ENCODE measurements at places on chromosomes 11 and 22.

GRCh38 chr11:2752204-2752770 lies 52.5 kb upstream of the KCNQ1OT1 start:
- DNase-seq, result no peak

GRCh38 chr11:69573761-69574607 lies 67.0 kb upstream of the CCND1 start:
- no peak for DNase-seq

DNA sequence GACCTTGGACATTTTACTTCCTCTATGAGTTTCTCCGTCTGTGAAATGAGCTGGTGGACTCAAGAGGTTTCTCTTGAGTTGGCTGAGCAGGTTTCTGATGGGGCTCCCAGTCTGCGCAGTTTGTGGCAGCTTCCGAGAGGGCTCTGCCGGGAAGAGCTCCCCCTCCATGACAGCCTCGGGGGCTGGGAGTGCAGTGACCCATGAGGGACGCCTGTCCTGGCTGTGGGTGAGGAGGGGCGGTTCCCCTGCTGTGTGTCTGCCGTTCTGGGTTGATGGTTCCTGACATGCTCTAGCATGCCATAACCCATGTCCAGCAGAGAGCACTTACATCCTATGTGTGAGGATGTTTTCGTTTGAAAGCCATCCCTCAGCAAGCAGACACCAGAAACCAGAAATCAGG lies 14.8 kb downstream of the CSF2RB start:
- DNase-seq, result no peak

DNA sequence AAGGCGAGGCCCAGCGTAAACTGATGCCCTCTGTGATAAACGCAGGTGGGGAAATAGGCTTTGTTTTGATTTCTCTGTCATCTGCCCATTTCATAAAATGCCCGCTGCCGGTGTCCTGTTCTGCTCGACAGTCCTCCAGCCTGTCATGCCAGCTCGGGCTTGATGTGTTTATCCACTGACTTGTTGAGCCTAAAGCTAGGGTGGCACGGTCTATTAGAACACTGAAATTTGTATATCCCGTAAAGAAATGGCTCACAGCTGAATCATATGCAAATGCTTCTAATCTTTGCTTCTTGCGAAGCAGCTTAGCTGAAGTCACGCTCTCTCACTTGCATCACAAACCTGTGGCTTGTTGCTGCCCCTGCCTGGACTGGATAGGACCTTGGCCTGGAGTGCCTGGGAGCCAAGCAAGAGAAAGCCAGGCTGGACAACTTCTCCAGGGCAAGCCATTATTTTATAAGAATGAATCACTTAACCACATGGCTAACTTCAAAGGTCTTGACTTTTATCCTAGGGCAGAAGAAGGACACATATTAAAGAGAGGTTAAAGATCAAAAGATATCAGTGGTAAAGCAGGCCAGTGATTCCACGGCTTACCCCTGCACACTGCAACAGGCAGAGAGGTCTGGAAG lies 33.1 kb downstream of the EHF start:
- DNase-seq, result peak; percentile 47

DNA sequence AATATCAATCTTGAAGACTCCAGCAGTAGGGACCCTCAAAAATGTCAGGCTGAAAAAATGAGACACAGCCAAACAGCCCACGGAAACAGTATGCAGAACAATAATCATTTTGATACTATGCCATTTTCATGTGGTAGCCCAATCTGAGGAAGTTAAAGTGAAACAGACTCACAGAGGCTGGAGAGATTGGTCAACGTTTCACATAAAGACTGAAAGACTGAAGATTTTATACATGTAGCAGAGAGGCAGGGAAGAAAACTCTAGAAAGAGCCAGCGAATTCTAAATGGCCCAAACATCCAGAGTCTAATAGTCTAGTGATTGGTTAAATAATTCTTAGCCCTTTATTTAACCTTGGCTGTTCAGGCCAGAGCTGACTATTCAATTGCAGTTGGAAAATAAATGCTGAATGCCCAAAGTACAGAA lies 49.4 kb downstream of the MAML2 start:
- no peak for DNase-seq

DNA sequence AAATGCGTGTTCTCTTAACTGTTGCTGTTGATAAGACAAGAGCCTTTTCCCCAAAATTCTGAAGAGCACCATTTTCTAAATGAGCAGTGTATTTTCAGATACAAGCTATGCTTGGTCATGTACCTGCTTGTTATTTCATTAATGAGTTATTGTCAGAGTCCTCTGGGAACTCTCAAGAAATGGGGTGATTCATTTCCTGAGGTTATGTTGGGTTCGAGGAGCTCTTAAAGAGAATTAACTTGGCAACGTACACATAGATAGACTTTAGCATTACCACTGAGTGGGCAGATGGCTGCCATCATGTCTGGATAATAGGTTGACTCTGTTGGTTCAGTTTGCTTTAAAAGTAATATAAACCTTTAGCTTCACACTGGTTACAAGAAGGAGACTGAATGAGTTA lies 87.9 kb upstream of the SORL1-AS1 start:
- DNase-seq, result no peak

DNA sequence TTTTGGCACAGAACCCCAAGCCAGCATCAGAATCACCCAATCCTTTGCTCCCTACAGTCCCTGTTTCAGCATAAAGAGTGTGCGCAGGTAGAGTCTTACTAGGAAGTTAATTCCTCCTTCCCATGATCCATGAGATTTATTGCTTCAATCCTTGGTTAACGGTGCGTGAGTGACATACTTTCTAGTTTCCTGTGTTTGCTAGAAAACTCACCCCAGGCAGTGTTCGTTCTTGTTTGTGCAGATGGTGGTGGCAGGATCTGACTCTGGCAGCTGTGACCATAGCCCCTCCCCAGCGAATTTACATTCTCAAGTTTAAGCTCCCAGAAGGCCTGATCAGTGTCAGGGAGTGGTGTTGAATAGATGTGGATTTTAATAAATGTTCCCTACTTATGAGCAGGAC lies 106.7 kb upstream of the CCT8L2 start:
- DNase-seq, result no peak

DNA sequence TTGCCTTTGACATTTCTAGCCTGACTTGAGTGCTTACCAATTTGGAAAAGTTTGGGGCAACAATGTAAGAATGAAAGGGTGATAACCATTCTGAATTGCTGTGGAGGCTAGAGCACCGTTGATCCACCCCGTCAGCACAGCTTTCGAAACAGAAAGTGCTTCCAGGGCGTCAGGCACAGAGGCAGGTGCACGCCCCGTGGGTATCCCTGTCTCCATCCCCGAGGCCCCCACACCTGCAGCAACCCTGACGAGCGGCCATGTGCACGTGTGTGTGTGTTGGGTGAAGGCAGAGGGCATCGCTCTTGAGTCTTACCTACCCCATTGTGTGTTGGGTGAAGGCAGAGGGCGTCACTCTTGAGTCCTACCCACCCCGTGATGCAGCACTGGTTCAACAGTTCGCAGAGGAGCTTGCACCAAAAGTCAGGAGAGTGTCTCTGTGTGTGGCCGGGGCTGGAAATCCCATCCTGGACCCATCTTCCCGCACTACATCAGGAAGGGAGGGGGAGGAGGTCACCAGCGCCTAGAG lies 404.5 kb downstream of the BRD1 start:
- DNase-seq, result no peak

DNA sequence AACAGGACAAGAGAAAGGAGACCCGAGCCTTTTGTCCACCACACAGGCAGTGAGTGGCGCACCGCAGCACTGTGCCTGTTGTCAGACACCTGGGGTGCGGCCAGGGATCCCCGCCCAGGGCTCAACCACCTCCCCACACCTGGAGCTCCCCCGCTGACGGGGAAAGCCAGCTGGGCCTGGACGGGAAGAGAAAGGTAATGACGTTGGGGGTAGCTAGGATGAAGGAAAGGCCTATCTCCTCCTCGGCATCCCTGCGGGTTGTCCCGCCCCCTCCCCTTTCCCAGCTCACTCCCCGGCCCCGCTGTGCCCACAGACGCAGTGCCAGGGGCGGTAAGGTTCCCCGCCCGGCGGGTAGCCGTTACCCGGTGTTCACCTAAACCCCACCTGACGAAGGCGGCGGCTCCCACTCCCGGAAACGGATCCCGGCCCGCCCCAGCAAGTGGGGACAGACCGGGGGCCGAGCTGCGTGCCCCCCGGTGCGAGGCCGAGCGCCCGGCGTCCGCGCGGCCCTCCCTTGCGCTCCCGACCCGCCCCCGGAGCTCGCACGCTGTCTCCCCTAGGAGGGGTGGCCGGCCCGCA lies 495 bp downstream of the HYOU1 start:
- DNase-seq, result no peak

DNA sequence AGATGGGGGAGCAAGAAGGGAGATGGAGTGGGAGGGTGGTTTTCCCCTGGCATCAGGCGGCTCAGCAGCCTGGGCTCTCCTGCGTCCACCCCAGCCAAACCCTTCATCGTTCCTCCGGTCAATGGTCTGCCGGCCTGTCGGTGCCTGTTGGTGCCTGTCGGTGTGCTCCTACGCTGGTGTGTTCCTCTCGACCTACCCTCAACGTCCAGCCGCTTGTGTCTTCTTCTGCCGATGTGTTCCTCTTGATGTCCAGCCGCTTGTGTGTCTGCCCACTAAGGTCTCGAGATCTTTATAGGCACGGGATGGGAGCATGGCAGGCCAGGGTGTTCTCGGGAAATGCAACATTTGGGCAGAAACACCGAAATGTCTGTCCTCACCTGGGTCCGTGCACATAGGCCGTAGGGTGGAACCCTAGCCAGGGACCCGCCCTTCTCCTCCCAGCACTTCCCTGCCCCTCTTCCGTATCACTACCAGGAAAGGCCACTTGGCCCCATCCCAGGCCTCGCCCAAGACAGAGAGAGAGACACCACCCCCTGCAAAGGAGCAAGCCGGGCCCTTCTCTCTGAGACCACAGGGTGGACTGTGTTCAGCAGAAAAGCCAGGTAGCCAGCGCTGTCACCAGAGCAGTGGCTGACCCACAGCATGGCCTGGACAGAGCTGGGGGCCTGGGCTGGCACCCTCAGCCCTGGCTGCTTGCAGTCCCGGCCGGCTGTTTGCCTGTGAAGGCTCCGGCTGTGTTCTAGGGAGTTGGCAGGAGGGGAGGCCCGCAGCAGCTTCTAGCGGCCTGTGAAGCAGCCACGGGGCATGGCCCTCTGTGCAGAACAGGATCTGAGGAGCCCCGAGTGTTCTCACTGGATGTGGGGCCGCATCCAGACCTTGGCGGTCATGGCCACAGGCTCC lies 61.6 kb upstream of the KCNQ1OT1 start:
- no peak for DNase-seq

DNA sequence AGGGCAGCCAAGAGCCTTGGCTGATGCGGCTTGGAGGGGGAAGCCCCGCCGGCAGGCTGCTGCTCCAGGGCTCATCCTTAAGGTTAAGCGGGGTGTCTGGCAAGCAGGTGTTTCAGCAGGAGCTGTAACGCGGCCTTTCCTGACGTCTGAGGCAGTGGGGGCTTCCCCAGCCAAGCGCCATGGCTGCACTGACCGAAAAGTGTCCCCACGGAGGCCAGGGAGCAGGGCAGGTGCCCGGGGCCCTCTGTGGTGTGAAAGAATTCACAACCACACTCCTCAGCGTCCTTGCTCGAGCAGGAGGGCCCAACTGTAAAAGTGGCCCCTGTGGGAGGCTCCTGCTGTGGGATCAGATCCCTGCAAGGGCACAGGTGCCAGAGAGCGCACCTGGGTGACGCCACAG lies 79.2 kb downstream of the DHCR7 start:
- DNase-seq, result no peak

- DNase-seq, result peak; percentile 27
Observed at GRCh38 chr11:94494126-94494680, 419 bp downstream of the ANKRD49 start.

DNA sequence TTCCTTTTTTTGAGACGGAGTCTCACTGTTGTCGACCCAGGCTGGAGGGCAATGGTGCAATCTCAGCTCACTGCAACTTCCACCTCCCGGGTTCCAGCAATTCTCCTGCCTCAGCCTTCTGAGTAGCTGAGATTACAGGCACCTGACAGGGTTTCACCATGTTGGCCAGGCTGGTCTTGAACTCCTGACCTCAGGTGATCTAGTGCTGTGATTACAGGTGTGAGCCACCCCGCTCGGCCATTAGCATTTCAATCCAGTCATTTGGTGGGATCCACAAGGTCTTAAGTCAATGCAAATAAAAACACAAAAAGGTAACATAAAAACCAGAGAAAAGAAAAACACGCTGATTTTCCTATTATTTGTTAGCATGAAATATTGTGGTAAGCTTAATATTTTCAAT lies 1227.2 kb upstream of the TENM4 start:
- no peak for DNase-seq

GRCh38 chr22:26174280-26174679 lies 5.0 kb downstream of the SEZ6L start:
- DNase-seq, result peak; percentile 43

DNA sequence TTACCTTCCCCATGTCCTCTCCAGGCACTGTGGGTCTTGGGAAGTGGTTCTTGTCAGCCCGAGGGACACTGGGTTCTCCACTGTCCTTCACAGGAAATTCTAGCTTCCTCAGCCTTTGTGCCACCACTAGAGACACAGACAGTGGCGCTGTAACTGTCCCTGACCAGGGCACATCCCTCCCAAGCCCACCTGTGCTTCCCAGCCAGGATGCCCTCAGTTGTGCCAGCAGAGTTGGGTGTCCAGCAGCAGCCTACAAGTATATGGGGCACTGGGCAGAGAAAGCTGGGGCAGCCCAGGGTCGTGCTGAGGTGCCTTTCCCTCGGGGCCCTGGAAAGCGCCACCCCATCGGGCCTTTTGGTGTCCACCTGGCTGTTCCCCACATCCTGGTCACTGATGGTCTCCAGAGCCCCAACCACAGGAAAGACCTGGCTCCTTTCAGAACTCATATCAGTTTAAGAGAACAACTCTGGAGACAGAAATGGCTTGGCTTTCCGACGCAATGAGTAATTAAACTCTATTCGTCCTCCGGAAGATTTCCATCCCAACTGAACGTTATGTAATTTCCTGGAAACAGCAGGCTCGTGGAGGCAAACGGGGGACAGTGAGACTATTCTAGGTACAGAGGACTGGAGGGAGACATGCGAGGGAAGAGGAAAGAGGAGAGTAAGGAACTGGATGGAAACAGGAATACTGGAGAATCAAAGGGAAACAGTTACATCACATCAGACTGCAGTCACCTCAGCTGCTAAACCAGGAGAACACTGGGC lies 28.6 kb downstream of the PPP2R1B start:
- no peak for DNase-seq

GRCh38 chr22:31734512-31734911 lies 15.4 kb downstream of the PRR14L start:
- peak; percentile 42 for DNase-seq

- no peak for DNase-seq
Observed at GRCh38 chr11:62122076-62122475, 1.7 kb upstream of the INCENP start.

- no peak for DNase-seq
Observed at GRCh38 chr22:50302041-50302541, 5.4 kb downstream of the PLXNB2 start.

DNA sequence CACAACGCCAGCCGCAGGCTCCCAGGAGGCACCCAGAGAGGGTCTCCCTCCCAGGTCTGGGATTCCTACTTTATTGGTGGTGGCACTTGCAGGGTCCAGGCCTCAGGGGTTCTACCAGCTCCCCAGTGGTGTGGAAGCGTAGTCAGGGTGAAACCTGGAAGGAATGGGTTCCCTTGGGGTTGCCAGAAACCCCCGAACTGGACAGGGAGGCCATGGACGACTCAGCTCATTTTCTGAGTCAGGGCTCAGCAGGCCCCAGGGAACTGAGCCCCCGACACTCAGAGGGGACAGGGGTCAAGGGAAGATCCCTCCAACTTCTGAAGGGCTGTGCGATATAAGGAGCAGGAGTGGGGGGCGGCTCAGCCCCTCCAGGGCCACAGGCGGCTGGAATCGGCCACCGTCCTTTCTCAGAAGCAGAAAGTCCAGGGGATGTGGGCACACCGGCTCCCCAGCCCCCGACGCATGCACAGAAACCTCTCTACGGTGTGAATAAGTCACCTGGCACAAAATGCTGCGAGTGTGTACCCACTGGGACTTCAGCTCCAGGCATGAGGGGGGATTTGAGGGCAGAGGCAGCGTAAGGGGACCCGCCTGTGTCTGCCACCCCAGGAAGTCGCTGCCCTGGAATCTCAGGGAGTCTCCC lies 25.1 kb downstream of the MRGPRG start:
- no peak for DNase-seq
